ENCODE measurements at places on chromosomes 13 and 19.
A peak's percentile ranks its signal among the peaks of the same experiment; 100 is the strongest.

DNA sequence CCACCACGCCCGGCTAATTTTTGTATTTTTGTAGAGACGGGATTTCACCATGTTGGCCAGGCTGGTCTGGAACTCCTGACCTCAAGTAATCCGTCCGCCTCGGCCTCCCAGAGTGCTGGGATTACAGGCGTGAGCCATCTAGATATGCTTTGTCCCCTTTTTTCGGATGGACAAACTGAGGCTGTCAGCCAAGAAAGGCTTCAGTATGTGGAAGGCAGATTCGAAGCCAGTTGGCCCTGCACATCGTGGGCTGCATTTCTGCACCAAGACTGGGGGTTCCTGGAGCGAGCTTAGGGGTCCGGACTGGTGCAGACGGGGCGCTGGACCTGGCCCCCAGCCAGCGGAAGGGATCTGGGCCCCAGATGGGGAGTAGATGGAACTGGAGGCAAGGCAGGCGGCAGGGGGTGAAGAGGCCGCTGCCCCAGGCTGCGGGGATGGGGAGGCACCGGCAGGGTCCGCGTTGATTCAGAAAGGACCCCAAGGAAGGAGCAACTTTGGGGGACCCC, 9.7 kb upstream of the JUND start:
- DNase-seq, result no peak

DNA sequence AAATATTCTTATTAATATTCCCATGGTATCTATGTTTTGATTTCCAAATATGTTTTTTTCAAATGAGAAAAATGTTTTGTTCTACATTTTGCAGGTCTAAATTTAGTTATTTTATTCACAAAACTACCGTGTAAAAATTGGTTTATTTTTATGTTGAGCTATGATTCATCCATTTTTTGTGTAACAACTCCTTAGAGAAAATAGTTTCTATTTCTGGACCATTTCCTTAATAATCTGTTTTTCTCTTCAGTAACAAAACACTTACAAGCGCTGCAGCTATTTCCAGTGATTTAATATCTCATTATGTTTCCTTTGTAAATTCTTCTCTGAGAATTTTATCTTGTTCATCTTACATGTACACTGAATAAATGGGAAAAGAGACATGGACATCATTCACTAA, 550.7 kb upstream of the SLITRK5 start:
- DNase-seq, result no peak

GRCh38 chr13:68944272-68944671, 1163.4 kb upstream of the ATXN8OS start:
- DNase-seq, result no peak

DNA sequence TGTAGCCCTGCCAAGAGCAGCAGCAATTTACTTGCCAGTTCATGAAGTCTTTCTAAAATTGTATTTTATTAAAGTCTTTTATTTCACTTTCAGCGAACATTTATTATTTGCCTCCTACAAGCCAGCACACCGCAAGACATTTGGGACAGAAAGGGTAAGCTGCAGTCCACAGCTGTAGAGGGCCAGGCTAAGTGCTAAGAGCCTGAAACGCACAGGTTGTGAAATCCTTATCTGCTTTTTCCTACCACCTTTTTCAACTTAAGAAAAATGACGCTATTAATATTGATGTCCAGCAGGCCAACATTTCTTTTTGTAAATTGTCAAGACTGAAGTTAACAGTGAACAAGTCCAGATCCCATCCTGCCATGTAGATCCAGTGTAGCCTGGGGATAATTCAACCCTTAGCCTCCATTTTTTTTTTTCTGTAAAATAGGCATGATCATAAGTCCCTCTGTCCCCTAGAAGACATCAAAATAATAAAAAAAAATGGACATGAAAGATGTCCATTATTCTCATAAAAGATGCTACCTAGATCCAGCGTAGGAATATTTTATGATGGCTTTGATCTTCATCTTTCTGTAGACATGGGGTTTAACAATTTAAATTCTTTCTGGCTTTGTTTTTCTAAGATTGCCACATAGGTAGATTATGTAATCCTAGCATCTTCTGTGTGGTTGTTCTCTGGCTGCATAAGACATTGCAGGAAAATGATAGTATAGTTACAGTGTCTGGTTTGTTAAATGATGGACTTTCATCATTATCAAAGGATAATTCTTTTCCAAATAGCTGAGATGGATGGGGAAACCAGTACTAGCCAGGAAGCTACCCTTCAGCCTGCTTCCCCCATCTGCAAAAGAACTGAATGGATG, 128.4 kb downstream of the SHISA2 start:
- DNase-seq, result no peak

DNA sequence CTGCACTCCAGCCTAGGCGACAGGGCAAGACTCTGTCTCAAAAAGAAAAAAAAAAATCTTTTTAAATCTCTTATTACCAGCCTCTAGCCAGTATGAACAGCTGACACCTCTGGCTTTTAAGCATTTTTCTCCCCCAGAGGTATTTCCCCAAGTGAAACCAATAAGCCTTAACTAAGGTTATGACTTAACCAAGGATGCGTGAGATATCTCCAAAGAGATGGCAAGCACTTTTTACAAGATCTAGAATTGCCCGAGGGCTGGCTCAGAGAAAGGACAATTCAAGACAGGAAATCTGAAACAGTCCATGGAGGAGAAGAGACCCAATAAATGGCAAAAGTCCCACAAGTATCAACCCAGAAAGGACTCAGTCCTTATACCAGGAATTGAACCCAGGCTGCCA, 362.1 kb downstream of the FOXO1 start:
- no peak for DNase-seq

GRCh38 chr19:9986787-9987281, 23.5 kb downstream of the COL5A3 start:
- peak; percentile 18 for DNase-seq

DNA sequence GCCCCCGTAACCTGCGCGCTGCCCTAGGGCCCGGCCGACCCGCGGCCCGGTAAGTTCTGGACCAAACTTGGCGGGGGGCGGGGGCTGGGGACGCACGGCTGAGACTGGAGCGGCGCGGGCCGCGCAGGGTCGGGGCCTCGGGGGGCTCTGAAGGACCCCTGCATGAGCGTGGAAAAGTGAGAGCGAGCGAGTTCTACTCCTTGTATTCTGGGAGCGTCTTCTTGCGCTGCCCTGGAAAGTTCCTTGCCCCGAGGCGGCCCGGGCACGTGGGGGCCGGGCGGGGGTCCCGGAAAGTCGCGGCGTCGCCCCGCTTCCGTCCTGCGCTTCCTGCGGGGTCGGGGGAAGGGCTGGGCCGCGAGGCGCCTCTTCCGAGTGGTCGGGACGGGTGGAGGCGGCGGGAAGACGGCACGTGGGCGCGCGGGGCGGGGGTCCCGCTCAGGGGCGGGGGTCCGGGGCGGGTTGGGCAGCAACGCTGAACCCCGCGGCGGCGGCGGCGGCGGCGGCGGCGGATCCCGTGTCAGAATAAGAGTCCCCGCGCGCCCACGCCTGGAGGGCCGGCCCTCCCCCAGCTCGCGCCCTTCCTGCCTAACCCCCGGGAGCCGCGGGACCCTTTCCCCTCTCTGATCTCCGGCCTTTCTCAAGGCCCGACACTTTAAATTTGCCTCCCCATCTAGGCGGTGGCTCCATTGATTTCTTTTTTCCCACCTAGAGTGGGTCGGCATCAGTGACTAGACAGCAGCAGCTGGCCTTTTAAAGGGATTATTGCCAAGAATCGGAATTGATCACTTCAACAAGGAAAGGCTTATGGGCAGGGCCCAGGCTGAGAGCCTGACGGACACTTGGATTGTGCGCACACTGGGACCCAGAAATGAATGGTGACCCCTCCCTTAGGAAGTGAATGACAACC, 749 bp downstream of the GATAD2A start:
- no peak for DNase-seq

- DNase-seq, result no peak
Measured at GRCh38 chr13:98466634-98467236, 110.2 kb downstream of the STK24 start.

- DNase-seq, result no peak
Measured at GRCh38 chr13:107650081-107650701, 565.1 kb downstream of the LIG4 start.

Data from caudate nucleus (tissue), 63 donors.